Effector CD4-positive, alpha-beta T cell (primary cell): ENCODE measurements at places on chromosomes 7 and 10.

GRCh38 chr7:26398427-26398755 lies 106.7 kb downstream of the SNX10 start:
- no peak for DNase-seq

DNA sequence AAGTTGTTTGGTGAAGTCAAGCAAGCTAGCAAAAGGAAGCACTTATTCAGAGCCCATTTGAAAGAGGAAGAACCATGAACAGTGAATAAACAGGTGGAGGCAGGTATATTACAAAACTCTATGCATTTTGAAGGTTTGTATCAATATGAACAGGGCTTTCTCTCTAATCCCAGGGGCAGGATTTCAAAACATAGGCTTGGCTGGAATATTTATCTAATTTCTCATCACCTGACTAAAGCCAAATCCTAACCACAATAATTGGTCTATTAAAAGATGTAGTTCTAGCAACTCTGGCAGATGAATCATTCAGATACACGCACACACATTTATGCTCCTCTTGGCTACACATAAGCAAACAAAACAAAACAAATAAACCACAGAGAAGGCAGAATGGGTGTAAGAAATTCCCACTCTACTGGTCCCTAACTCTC lies 554.4 kb downstream of the INHBA start:
- DNase-seq, result no peak

DNA sequence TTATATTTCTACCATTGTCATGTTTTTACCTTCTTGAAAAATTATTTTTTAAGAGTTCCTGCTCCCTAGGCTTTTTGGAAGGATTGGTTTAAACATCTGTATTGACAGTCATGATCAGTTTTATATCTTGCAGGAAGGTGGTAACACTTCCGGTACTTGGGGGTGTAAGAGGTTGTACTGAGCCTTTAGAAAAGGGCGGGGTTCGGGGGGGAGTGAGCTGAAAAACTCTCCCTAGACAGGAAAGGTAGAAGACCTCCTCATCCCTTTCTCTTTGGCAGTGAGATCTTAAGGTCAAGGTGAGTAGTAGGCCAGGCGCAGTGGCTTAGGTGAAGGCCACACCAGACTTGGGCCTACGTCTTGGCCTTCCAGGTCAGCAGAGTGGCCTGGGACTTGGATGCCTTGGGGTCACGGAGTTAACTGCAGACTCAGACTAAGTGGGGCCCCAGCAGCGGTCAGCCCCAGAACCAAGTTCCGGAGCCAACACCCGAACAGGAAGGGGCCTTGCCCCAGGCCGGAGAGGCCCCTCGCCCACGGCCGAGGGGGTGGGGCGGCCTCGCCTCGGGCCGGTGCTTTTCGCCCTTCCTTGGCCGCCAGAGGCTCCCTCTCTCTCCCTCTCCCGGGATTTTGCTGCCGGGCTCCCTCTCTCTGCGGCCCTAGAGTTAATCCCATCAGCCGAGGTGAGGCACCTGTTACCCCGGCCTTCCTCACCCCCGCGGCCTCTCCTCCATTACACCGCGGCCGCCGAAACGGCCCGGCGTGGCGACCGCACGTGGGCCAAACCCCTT lies at the start of gene PPP1R9A:
Gene PPP1R9A (plus strand): TSS at position 569 of the 785 bp plus-strand sequence. CDS start 2,520 bp downstream, outside the sequence.
- DNase-seq, result no peak

DNA sequence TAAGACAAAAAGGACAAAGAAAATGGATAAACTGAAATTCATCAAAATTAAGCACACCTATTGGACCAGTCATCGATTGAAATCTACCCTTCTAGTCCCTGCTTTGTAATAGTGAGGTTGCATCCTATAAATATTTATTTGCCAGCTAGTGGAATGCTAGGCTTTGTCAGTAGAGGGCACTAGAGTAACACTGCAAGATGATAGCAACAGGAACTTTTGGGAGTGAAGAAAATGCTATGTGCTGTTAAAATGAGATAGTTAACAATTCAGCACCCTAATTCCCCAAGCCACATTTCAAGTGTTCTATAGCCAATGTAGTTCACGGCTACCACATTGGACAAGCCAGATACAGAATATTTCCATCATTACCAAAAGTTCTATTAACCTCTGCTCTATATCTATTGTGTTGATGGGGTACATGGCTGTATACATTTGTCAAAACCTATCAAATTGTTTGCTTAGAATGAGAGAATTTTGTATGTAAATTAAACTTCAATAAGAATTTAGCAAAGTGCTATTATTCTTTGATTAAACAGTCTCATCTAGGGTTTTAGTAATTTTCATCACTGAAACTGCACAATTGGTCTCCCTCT lies 69.8 kb downstream of the LSMEM1 start:
- DNase-seq, result peak; percentile 11

DNA sequence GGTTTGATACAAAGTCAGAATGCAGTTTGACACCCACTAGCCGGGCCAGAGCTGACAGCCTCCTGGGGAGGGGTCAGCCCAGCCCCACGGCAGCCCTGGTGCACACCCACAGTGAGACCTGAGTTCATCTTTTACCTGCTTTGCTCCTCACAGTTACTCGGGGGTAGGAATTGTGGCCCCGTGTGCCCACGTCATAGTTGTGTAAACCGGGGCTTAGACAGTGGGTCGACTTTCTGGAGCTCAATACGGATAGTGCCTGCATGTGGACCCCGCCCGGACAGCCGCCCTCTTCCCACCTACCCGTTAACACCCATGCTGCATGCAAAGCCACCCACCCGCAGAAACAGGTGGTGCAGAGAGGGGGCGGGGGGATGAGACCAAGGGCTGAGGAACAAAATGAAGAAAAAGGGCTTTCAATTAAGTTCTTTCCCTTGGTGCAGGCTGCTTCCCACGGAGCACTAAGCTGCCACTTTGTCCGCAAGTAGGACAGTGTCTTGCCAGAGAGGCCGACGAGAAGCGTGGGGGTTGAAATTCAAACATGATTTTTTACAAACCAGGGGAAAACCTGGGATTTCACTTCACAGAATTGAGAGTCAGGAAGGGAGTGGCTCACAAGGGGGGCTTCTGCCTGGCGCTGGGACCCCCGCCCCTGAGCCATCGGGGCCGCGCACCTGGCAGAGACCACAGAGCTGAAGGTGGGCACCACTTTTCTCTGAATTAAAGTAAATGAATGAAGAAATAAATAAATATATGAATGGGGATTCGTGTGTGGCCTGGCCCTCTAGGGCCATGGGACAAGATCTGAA lies 24.6 kb upstream of the FOXL3 start:
- DNase-seq, result no peak

DNA sequence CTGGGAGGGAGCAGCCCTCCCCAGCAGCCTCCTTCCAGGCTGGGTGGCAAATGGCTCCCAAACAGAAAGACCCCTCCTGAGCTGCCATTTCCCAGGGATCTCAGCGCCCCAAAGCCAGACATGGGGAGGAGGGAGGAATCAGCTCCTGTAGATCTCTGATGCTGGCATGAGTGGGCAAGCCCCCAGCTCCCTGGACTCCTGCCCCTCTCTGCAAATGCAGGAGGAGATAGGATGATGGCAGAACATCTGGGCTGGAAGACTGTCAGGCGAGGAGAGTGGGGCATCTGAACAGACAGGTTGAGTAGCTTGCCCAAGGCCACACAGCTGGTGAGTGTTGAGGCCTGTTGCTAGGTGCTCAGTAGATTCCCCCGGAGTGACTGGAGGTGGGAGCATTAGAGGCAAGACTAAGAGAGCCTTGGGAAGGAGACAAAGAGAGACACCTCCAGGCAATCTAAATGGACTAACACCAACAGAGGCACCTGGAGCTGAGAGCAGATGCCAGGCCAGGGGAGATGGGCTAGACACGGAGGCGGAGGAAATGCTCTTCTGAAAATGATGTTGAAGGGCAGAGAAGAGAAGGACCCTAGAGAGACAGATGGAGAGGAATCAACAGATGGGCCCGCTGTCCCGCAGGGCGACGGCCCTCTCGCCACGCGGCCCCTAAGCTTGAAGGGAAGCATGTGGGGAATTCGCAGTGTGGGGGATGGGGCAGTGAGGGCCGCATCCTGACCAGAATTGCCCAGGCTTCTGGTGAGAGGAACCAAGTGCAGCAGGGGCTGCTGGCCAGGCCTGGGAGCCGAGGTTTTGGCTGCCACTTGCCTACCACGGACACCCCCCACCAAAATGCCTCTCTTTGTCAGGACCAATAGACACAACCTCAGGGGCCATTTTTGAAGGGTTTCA lies 84.8 kb upstream of the LRRC4 start:
- DNase-seq, result no peak

GRCh38 chr10:30854656-30855055 lies 177.0 kb downstream of the ZNF438 start:
- DNase-seq, result no peak

DNA sequence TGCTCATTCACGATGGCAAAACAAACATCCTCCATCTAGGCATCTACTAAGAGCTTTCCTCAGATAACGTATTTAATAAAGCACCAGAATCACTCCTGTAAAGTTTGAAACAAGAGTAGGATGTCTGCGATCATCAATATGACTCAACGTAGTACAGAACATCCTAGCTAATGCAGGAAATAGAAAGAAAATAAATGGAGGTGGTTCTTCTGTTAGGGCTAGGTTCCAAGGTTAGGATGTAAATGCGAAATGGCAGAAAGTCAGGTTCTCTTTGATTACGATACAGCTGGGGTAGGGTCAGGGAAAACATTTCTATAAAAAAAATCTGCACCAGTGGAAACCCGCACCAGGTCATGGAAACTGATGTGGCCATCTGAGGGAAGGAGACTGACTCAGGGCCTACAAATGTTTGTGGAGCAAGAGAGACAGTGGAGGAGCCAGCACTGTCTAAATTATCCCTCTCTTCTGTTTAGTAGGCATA lies 29.1 kb downstream of the CCDC6 start:
- DNase-seq, result no peak
